ENCODE measurements at places on chromosomes 3 and 15.

DNA sequence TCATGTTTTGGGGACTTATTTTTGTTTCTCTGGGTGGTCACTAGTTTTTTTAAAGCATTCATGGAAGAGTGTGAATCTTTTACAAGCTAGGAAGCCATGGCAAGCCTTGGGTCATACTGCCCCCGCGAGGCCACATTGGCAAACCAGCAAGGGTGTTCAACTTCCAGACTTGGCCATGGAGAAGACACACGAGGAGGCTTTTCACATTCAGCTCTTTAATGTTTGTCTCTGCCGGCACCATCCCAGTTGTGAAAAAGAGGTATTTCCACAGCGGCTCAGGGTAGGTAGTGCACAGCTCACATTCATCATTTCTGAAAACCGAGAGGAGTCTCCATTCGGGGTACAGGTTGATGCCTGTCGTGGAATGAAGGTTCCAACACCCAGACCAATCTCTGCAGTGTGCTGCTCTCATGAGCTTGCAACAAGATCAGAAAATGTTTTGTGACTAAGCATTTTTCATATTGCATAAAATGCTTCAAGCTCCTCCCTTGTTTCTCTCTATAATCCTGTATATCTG lies 7.7 kb downstream of the CCR5 start:
- DNase-seq, result peak; percentile 63

DNA sequence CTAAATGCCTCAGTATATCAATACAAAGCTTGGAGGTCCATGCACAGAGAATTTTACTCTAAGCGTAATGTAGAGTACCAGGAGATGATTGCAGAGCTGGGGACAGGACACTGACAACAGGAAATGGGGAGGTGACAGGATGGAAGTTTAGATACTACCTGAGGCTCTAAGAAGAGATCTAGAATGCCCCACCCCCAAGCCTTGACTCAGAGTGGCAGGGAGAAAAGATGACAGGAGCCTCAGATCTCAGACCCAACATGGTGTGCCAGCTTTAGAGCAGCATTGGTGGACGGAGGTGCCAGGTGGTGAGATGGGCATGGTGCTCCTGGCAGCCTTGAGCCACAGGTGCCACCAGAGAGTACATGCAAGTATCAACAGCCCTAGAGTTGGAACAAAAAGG lies 62.5 kb downstream of the LYZL4 start:
- no peak for DNase-seq

DNA sequence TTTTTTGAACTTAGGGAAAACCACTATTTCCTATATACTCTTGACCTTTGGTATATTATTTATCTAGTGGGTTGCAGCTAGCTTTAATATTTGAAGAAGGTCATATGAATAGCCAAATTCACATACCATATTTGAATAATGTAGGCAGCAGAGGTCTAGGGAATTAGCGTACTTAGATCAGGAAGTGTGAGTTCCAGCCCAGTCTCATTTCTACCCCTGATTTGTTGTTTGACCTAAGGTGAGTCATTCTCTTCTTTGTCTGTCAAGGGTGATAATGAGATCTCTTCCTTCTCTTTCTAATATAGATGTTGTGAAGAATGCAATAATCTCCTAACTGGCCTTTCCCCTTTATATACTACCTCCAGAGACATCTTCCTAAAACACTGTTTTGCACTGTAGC lies 36.6 kb upstream of the ZPLD1 start:
- no peak for DNase-seq

- DNase-seq, result no peak
These were observed 70.1 kb downstream of the TRAK1 start for GRCh38 chr3:42161050-42161935.

GRCh38 chr3:194275721-194276120 lies 75.4 kb downstream of the CPN2 start:
- DNase-seq, result no peak

DNA sequence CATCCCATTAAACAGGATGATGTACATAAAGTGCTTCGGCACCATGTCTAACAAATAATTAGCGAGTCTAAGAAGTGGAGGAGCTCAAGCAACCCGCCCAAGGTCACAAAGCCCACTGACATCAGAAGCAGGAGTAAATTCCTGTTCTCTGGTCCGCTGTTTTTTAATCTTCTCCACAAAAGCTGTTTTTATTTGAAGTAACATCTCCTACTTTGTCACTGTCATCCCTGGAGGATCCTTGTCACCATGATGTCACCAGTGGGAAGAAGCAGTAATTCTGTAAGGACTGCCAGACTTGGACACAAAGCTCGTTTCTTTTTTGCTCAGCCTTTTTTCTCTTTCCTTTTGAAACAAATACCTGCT lies 216.2 kb downstream of the STT3B start:
- no peak for DNase-seq

DNA sequence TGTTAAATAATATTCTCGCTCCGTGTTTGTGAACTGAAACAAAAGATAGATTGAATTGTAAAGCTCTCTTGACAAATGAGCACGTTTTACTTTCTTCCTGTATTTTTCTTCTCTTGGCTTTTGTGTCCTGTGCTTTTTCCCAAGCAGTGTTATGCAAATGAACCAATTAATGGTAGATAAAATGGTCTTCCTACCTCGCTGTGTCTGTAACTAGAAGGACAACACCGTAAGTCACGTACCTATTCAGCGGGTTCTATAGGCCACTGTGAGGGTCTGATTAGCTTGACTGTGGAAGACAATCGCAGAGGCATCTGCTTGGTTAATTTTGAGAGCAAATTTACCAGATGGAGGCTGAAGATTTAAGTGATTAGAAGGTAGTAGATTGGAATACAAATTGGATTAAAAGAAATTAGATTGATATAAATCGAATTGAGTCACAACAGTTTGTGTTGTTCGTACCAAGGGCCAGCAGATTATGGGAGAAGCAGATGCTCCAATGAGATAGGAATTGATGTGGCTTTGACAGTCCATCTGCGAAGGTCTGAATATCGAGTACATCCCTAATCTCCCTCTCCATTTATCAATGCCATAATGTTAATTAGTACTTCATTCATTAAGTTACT lies 40.2 kb downstream of the ROBO2 start:
- no peak for DNase-seq

- DNase-seq, result no peak
These were observed 75.9 kb downstream of the CYP19A1 start for GRCh38 chr15:51262463-51262862.

GRCh38 chr3:13015286-13016082 lies 57.7 kb downstream of the IQSEC1 start:
- no peak for DNase-seq

- DNase-seq, result no peak
These were observed 9.1 kb upstream of the FEM1B start for GRCh38 chr15:68268405-68268804.

DNA sequence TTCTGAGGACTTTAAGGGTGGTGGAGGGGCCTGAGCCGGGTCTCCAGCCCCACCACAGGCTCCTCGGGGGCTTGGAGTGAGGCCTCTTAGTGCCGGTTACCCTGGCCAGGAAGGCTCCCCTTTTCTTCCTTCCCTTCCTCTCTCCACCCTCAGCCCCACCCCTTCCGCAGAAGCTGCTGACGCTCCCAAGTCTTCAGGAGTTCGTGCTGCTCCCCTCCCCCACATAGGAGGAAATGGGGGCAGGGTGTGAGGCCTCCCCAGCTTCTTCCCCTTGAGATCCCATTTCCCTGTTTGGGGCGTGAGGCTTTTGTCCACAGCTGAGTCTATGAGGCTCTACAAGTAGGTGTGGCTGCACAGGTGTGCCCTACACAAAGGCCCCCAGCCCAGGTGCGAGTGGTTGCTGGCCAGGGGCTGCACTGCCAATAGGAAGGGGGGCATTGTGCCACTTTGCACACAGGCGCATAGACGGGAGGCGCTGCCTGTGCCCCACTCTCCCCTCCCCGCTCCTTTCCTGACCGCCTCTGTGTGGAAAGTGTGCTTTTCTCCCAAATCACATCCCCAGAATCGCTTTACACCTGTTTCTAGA lies 915 bp upstream of the CALML4 start:
- no peak for DNase-seq
